Thymus (tissue), 14 donors: ENCODE measurements at places on chromosomes 1 and 21. TPM values are rescaled to one million over a fixed set of nuclear protein-coding genes. Genes with fewer than 3 reads are reported as not detected.

SORT1 gene
- total RNA-seq: 3.6 TPM

GRCh38 chr1:37725851-37726613, 33.7 kb downstream of the CDCA8 start:
- H3K27ac ChIP-seq: no peak overlapping the region
- no peaks in the 10 kb centered on the region for H3K36me3 ChIP-seq
- peaks cover 19% of the 10 kb centered on the region for H3K27me3 ChIP-seq
- H3K4me3 ChIP-seq: no peak overlapping the region
- no peak for DNase-seq

- no peak overlapping the region for H3K4me3 ChIP-seq
- no peaks in the 10 kb centered on the region for H3K4me1 ChIP-seq
- H3K36me3 ChIP-seq: no peaks in the 10 kb centered on the region
- H3K27ac ChIP-seq: no peak overlapping the region
Measured at GRCh38 chr1:246753670-246754535, 29.7 kb downstream of the SCCPDH start.

DNA sequence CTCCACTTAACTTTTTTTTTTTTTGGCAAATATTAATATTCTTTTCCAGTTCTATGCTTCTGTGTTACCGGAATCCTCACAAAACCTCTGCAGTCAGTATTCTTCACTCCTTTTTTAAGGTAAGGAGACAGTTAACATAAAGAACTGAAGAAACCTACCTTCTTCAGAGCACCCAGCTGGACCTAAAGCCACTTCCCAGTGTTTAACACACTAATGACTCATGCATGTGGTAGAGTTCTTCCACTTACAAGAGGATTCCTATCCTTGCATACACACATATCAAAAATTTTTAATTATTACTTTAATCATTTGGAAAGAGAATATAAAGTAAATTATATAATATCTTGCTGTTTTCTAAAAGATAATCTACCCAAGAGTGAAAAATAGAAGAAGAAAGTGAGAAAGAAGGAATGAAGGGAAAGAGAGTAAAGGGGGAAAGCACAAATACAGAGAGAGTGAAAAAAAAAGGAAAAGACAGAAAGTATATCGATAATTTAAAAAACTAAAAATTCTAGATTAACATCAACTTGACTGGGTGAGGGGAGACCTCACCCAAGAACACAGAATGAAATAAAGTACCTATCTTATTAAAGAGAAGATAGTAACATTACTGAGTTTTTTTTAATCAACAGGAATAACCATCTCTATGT, 54.9 kb downstream of the ENAH start:
- no peaks in the 10 kb centered on the region for H3K4me1 ChIP-seq
- no peak for DNase-seq
- H3K36me3 ChIP-seq: no peaks in the 10 kb centered on the region
- H3K27ac ChIP-seq: no peak overlapping the region

DNA sequence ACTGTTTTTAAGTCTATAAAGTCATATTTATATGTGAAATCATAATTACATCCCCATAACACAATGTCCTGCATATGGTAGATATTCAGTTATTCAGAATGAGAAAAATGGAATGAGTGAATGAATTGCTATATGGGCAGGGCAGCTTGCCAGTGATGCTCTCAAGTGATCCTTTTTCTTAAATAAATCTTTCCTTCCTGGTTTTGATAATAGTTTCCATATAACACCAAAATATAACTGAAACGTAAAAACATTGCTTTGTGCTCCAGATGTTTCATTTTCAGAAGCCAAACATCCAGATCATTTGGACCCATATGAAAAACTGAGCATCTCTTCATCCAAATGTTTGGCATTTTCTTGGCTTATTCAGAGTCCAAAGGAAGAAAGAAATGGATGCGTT, 30.2 kb upstream of the RGS8 start:
- no peak overlapping the region for H3K4me3 ChIP-seq
- no peaks in the 10 kb centered on the region for H3K36me3 ChIP-seq
- H3K4me1 ChIP-seq: peaks cover 5% of the 10 kb centered on the region
- DNase-seq: no peak
